ENCODE measurements at places on chromosomes 5 and 9. TPM values are rescaled to one million over a fixed set of nuclear protein-coding genes. Genes with fewer than 3 reads are reported as not detected.

The PRLR gene
- total RNA-seq, result 109 TPM

The SLC2A6 gene
- total RNA-seq, result 9.4 TPM

The PNPLA7 gene
- 4.3 TPM for total RNA-seq

The MYOT gene
- total RNA-seq, result not detected

The TAF11L10 gene
- 16.4 TPM for total RNA-seq

The SLC4A9 gene
- total RNA-seq, result not detected

The ATP10B gene
- 2.2 TPM for total RNA-seq

The PCDHGA7 gene
- 7.0 TPM for total RNA-seq

The LIX1 gene
- 4.8 TPM for total RNA-seq

The ARSI gene
- total RNA-seq, result 15.9 TPM

The LCN2 gene
- total RNA-seq, result not detected

The C5orf34 gene
- 7.0 TPM for total RNA-seq

The PAPPA gene
- total RNA-seq, result 26.0 TPM

The COL5A1 gene
- 1,367 TPM for total RNA-seq

The UBAC1 gene
- 29.1 TPM for total RNA-seq

All from umbilical cord (tissue), 2 donors.